ENCODE measurements at places on chromosomes 4 and X.

DNA sequence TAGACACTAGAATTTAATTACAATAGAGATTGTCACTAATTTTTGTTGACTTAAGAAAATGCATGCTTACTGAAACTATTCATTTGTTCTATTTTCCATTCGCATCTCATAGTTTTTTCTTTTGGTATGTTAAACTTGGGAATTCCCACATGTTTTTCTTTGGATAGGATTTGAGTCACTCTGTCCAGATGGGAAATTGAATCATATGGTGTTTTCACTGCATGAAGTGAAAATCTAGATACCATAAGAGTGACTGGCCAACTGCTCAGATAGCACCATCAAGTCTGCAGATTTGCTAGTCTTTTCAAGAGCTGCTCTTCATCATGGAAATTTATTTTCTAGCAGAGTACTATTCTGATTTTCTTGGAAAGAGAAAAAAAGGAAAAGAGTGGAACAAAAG is 172.6 kb downstream of the FAM47B start:
- DNase-seq, result peak; percentile 45

GRCh38 chr4:145934434-145935047 is 4.1 kb downstream of the ZNF827 start:
- DNase-seq, result no peak

DNA sequence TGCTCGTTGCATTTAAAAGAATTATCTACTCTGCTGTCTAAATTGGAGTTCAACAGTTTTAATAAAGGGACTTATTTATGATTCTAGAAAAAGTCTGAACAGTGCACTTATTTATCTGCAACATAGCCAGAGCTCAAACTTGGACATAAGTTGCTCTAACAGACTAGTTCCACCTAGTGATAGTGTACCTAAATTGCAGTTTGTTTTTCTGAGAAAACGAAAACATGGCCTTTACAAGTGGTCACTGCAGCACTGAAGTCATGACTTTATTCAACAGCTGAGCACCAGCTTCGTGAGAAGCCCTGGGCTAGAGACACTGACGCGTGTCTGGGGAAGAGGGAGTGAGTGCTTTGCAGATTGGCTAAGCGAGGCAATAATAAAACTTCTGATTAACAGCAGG is 77.3 kb upstream of the IGSF1 start:
- DNase-seq, result no peak

GRCh38 chr4:53101191-53101581 is 239.1 kb downstream of the RASL11B start:
- DNase-seq, result peak; percentile 68

DNA sequence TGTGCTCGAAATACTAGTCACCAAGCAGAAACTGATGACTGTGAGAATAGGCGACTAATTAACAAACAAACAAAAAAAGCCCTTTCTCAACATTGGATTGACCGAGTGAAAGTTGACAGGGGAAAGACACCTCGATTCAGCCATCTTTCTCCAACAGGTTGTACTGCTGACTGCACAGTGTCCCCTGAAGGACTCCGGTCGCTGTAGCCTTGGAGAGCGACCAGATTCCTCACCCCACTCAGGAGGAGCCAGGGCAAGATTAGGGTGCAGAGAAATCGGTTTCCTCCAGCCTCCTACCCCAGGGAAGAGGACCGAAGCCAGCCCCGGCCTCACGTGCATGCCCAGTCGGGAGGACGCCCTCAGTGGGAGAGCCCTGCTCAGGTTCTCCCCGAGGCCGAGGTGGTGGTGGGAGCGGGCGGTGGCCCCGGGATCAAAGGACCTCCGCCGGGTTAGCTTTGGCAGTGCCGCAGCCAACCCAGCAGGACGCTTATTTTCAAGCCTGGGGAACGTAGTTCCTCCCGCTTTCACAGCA is 1.1 kb upstream of the RAP1GDS1 start:
- no peak for DNase-seq

GRCh38 chr4:11805842-11806241 is 377.1 kb upstream of the HS3ST1 start:
- no peak for DNase-seq

DNA sequence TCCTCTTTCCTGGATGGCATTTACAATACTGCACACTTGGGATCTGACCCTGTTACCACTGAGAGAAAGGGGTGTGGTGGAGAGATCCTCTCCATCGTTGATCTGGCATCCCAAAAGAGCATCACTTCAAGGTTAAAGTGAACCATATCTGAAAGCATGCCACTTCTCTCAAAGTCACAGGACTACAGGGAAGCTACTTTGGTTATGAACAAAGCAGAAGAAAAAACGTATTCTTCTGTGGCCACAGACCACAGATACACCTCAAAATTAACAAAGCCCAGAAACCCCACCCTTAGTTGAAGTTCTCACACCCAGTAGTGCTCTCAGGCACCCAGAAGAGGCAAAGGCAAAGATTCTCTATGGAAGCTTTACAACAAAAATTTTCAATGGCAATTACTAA is 108.3 kb downstream of the JADE1 start:
- no peak for DNase-seq

DNA sequence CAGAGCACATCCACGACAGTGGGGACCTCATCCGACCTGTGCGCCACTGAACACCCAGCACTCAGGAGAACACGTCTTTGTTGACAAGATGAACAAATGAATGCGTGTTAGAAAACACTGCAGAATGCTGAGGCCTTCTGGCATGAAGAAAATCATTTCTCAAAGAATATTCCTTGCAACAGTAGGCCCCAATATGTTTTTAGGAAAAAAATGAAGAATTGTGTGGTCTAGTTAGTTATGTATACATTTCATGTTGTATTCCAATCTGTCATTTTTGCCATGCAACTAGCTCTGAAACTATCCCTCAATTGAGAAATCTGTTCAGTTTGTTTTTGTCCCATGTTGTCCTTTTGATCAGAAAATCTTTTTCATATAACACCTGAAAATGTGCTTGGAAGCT is 77.4 kb upstream of the MAD2L1 start:
- no peak for DNase-seq

- no peak for DNase-seq
These were observed 465.2 kb upstream of the BOD1L1 start for GRCh38 chr4:14092741-14093140.

DNA sequence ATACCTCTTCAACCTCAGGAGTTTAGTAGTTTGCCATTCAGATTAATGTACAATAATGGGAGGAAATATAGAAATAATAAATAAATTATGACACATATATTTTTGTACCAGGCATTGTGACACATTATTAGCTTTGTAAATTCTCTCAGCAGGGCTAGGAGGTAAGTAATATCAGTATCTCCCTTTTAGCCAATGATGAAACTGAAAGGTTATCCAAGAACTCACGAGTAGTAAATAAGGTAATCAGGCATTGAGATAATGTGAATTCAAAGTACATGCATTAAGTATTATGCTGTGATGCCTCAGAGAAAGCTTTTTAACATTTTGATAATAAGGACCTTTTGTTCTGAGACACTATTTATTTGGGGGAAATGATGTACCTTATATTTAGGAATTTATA is 5.3 kb upstream of the ARAP2 start:
- DNase-seq, result no peak

Measured in AG10803 (cell line).